ENCODE measurements at places on chromosomes 13 and 19.
A peak's percentile ranks its signal among the peaks of the same experiment; 100 is the strongest.

- DNase-seq, result no peak
These were observed 5.8 kb upstream of the DAPK3 start for GRCh38 chr19:3976495-3977241.

GRCh38 chr13:27110056-27110746, 61.4 kb downstream of the USP12 start:
- no peak for DNase-seq

- no peak for DNase-seq
These were observed 171.0 kb downstream of the GPC6 start for GRCh38 chr13:93397619-93398018.

DNA sequence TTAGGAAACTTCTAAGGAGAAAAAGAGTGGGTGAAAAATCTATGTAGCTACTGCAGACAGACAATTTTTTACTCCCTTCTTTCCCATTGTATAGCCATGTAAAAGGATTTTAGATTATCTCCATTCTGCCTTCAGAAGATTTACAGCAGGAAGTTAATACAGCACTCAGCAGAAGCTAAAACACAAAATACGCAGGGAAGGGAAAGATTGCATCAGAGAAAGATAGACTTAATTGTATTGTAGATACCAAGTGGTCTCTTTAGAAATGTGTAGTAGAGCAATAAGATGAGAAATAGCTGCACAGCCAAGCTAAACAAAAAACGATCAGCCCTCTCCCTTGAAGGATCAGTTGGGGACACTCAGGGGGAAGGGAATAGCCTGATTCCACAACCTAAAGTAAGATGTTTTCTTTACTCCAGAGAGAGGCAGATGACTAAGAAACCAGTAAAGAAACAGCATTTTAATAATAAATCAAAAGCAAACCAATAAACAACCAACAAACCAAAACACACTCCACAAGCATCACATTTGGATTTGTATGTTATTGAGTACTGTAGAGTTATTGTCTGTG, 236.7 kb upstream of the SLITRK1 start:
- DNase-seq, result no peak

GRCh38 chr19:33514885-33515551, 6.6 kb downstream of the PEPD start:
- no peak for DNase-seq

GRCh38 chr13:50357586-50358118, 342.4 kb downstream of the KCNRG start:
- no peak for DNase-seq

- DNase-seq, result no peak
These were observed 649 bp downstream of the TMEM91 start for GRCh38 chr19:41376998-41377365.

- DNase-seq, result no peak
These were observed 7.9 kb downstream of the SPATA13 start for GRCh38 chr13:24168392-24168750.

GRCh38 chr13:110524541-110525257, 36.8 kb downstream of the RAB20 start:
- DNase-seq, result peak; percentile 67

DNA sequence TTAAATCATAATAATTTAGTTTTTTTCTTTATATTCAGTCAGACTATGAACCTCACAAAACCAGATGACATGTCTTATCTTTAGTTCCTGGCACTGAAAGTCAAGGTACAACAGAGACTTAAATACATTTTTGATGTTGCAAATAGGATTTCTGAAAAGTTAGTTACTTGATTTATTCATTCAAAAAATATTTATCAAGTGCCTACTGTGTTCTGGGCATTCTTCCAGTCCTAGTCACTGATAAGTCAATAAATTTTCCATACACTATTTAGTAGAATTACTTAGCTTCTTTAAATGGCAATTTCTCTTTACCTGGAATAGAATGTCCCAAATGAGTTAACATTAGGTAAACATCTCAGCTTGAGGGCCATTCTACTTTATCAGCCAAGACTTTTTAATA, 938.3 kb upstream of the PCDH9 start:
- no peak for DNase-seq

- no peak for DNase-seq
These were observed 9.4 kb downstream of the SCGB2B2 start for GRCh38 chr19:34667349-34668076.

DNA sequence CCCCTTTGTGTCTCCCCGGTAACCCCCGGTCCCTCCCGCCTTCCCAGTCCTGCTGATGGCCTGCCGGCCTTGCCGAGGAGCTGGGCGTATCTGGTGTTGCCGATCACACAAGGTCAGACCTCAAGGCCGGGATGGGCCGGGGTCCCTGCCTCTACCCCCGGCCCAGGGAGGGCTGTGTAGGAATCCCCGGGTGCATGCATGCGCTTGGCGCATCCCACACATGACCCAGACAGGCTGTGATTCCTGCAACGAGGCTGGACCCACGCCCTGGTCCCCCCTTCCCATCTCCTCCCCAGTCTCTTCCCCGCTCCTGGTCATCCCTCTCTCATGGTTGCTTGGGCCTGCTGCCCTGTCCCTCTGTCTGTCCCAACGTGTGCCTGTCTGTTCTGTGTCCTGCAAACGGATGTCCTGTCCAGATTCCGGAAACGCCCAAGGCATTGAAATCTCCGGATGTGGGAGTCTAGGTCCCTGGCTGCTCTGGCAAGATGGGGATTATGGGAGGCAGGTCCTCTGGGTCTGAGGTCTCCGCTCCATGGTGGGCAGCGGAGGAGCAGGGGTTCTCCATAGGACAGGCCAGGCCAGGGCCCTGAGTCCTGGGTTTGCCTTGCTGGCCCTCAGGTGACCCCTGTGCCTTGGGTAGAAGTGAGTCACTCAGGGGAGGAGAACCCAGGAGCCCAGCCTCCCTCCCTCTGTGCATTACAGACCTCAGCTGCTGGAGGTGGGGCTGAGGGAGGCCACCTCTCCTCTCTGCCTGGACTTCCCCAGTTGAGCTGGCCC, 1.6 kb downstream of the PKN1 start:
- no peak for DNase-seq

GRCh38 chr13:82797876-82798275, 1084.4 kb downstream of the SLITRK1 start:
- DNase-seq, result no peak

DNA sequence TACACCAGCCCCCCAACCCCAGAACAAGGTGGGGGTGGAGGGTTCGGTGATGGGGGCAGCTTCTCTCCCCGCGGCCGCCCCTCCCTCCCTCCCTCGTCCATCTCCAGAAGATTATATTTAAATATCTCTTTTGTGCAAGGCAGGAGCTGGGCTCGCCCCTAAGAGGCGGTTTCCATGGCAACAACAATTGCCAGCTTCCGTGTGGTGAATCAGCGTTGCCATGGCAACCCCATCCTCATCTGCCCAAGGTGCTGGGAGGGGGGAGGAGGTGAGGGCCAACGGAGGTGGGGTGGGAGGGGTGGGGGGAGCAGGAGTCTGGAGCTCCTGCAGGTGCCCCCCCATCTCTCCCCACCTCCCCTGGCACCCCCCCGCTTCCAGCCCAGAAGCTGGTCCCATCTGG, 46.4 kb downstream of the CELF5 start:
- DNase-seq, result no peak
